ENCODE measurements at places on chromosomes 13 and 19. TPM values are rescaled to one million over a fixed set of nuclear protein-coding genes. Genes with fewer than 3 reads are reported as not detected.

- no peak for DNase-seq
These were observed 25.4 kb downstream of the ATP11A start for GRCh38 chr13:112715210-112715609.

DNA sequence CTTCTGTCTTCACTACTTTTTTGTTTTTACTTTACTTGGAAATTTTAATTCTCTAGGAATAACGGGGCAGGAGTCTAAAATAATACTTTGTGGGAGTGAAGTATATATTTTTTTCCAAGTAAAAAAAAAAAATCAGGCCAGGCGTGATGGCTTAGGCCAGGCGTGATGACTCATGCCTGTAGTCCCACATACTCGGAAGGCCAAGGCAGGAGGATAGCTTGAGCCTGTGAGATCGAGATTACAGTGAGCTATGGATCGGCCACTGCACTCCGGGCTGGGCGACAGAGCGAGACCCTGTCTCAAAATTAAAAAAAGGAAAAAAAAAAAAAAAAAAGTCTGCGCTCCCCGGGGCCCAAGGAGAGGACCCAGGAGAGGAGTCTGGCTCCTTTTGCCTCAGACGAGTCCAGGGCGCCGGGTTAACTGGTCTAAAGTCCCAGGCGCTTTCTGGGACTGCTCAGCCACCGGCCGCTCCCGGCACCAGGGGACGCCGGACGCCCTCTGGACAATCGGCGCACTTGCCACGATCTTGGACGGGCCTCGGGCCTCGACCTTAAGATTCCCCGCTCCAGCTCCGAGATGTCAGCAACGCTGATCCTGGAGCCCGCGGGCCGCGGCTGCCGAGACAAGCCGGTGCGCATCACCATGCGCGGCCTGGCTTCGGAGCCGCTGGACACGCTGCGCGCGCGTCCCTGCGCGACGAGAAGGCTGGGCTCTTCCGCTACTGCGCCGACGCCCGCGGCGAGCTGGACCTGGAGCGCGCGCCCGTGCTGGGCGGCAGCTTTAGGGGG is 2.7 kb upstream of the ZFP82 start:
- DNase-seq: no peak

DNA sequence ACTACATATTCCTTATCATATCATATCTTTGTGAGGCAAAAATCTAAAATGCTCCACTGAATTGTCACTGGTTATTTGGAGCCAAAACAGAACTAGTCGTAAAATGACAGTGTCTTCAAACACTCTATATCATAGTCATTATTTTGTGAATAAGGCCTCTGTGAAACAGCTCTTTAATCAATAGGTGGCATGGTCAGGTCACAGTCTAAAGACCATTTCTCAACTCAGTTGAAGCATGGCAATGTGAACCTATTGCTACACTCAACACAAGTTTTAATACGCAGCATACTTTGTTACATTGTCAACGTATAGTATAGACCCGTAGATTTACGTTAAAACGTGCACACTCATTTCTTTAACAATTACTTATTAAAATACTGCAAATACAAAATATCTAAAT is 131.3 kb upstream of the PCDH20 start:
- DNase-seq: no peak

- DNase-seq: peak; percentile 84
These were observed 5.2 kb upstream of the REXO1 start for GRCh38 chr19:1853295-1854038.

GRCh38 chr19:35959040-35959967 is 23.1 kb downstream of the LRFN3 start:
- DNase-seq: no peak

- no peak for DNase-seq
These were observed 112.5 kb upstream of the TSC22D1 start for GRCh38 chr13:44688652-44689051.

DNA sequence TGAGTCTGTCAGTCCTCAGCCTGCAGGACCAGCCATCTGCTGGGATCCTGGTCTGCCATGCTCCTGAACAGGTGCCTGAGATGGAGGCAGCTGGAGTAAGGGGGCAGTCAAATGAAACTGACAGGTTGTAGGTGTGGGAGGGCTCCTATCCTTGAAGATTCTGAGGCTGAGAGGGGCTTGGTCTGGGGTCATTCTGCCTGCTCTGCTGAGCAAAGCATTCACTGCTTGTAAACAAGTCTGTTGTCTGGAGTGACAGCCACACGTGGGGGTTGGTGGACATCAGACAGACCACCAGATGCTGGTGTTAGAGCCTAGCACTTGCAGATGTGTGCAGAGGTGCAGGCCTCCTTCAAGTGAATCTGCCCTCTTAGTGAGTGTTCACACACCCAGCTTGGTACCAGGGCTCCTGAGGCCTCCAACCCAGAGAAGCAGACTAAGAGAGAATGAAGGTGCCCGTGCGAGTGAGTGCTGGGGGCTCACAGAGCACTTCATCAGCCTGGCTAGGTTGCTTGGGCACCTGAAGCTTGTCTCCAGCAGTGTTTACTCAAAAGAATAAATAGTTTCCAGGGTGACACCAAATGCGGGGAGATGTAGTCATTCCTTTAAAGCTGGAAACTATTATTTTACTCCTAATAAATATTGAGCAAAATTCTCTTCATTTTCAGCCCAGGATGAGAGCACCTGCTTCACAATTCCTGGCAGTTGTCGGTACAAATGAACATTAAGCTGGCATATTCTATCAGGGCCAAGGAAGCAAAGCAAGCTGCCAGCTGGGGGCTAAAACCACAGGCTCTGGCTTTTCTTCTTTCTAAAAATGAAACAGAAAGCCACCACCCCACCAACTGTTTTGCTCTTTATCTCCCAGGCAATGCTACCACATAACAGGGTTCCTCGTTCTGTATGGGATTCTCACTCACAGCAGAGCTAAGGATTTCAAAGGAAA is 82.3 kb downstream of the RNASEH2B start:
- no peak for DNase-seq

DNA sequence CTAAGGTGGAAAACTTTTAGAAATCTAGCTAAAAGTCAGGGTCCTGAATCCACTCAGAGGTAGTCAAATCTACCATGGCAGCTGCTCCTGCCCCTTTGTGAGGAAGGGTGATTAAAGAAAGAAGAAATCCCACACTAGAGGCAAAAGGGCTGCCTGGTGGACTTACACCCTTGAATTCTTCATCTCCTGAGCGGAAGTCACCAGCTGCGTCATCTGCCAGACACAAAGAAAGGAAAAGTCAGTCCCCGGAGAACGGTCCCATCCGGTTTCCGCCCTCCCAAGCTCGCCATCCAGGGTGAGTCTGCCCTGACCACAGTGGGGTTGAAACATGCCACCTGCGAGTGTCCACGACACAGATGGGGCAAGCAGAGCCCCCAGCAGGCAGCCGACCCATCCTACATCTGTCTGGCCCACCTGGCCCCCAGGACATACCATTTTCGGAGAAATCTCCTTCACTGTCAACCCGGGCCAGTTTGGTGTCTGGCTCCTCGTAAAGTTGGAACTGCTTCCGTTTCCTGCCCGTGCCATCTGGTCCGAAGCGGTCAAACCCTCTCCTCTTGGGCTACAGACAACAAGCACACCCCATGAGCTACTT is 7.7 kb downstream of the AKAP8 start:
- no peak for DNase-seq

- DNase-seq: no peak
These were observed 12.4 kb upstream of the RANBP3 start for GRCh38 chr19:5990289-5990797.

DNA sequence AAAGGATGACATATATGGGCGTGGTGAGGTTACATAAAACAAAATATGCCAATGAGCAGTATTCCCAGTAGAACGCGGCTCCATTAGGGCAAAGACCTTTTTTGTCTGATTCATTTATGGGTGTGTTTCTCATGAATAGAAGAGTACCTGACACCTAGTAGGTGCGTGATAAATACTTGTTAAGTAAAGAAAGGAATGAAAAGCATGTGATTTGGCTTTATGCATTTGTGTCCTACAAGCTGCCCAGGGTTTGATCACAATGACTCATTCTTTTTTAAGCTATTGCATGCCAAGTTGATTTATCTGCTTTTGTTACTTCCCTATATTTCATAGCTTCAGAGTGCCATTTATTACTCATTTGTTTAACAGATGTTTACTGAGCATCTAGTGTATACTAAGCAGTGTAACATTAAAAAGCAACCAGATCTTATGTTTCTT is 19.1 kb upstream of the KCTD4 start:
- DNase-seq: no peak

DNA sequence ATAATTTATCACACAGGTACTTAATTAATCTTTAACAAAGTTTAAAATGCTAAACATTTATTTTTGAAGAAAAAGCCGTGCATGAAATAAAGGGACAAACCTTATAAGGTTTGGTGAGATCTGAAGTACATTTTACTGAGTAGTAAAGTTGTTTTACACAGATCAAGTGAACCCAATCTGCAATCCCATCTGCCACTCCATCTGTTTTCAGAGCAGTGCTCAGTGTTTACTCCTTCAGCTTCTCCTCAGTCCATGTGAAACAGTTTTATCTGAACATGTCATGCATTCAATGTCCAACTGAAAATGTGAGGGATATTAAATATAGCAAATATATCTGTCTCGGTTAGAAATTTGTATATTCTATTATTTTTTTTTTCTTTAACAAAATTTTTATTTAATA is 166.8 kb downstream of the MAB21L1 start:
- no peak for DNase-seq

DNA sequence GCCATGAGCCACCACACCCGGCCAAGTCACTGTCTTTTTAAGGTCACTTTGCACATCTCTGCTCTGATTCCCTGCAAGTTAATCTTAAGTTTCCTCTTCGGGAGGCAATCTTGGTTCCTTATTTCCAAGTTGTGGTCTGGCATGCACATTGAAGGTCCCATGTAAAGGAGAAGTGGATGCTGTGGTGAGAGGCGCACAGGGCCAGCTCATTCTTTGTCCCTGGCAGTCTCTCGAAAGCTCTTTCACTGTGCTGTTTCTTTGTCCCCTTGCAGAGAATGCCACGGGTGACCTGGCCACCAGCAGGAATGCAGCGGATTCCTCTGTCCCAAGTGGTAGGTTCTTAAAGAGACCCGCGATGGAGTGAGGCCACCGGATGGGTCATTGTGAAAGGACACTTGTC is 16.4 kb upstream of the C19orf33 start:
- no peak for DNase-seq

Gene AMER2
- total RNA-seq: not detected

Gene UPF1
- 27.6 TPM for total RNA-seq

Gene ELANE
- 0.67 TPM for total RNA-seq

Gene KMT5C
- 3.3 TPM for total RNA-seq

Gene FGF22
- total RNA-seq: 0.35 TPM

Data from right atrium auricular region (tissue), 2 donors.